B cell (primary cell): ENCODE measurements at places on chromosomes 16 and 17.

GRCh38 chr16:30051518-30051917, 14.0 kb upstream of the ALDOA start:
- DNase-seq: no peak

- no peak for DNase-seq
Observed at GRCh38 chr17:54348234-54348633, 525.5 kb downstream of the KIF2B start.

DNA sequence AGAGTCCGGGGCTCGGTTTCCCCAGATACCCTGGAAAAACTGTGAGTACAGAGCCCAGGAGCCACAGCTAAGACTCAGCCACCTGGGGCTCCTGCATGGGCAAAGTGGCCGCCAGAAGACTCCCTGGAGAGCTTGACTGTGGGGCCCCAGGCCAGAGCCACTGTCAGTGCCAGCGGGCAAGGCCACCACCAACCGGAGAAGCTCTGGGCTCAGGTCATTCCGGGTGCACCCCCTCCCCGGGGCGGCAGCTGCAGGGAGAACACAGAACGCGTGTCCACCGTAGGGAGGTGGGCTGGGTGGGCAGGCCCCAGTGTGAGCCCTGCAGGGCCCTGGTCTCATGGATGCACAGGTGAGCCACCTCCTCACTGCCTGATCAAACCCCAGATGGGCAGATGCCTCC, 22.3 kb upstream of the RBFOX3 start:
- DNase-seq: no peak

DNA sequence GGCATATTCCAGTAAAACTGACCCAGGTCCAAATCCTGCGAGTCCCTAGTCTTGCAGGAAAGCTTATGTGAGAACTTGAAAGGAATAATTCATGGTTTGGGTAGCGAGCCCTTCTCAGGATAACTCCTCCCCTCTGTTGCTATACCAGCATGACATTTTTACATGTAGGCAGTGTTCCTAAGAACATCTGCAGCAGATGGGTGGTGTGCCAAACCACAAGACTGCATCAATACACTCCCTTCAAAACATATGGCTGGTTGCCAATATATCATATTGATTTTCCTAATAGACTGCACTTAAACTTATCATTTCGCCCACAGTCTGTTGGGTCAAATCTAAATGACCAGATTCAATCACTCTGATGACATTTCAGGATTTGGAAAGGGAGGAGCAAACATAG, 19.9 kb downstream of the PSME3IP1 start:
- no peak for DNase-seq

DNA sequence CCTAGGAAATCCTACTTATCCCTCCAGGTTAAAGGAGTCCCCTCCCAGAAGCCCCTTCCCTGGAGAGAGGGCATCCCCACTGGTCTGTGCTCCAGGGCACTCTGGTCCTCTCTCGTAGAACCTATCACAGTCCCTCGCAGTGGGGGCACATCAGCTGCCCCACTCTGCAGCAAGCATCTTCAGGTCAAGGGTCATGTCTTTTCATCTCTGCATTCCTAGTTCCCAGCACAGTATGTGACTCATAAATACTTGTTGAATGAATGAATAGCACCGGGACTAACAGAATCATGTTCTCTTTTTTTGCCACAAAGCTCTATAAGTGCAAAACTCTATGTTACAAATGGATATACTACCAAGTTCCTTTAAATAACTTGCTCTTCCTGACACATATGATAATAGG, 36.0 kb downstream of the RNF157 start:
- DNase-seq: no peak

DNA sequence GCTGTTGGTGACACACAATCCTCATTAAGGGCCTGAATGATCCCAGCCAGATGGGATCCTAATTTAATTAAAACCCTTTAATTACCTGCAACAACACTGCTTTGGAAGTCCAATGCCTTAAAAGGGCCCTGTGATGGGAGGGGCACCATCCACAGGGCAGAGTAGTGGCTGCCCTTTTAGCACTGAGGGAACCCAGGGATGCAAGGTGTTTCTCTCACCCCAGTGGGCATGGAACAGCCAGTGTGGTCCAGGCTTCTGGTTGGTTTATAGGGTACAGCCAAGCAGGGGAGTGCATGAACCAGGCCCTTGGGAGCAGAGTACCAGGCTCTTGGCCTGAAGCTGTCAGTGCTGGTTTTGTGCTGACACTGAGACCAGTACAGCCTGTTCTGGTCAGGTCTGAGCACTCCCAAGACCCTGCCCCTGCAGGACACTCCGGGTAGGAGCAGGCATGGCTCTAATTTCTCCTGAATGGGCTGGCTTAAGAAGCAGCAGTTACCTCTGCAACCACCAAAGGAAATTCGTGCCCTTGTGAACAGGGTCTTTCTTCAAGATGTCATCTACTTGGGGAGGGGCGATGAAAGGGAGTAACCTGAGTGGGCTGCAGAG, 9.9 kb downstream of the NXPH3 start:
- DNase-seq: no peak

- DNase-seq: no peak
Observed at GRCh38 chr17:2211661-2212399, 91.8 kb downstream of the SMG6 start.

GRCh38 chr16:15510992-15511391, 76.6 kb downstream of the BMERB1 start:
- DNase-seq: no peak

DNA sequence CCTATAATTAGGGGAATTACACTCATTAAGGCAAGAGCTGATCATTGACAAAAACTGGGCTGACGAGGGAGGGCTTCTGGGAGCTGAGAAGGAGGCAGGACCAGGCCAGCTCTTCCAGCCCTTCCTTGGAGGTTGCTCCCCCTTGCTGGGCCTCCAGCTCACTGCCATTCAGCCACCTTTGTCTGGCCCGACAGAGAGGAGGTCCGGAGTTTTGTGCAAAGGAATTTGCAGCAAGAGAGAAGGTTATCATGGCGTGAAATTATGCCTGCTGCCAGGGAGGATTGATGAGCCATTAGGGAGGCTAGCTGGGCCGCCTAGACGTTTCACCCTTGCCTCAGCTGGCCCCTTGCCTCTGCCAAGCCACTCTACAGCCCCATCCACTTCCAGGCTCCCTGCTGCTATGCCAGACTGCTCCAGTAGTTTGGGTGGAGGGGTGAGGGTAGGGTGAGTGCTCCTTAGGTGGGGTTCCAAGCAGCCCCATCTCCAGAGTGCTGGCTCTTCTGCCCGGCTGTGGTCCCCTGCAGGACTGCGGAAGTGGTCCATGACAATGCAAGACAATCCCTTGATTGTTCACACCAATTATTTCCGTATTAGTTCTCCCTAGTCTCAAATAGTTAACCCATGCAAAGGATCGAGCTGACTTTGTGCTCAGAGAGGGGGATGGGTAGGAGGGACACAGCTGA, 17.1 kb upstream of the PHF12 start:
- no peak for DNase-seq

- DNase-seq: no peak
Observed at GRCh38 chr16:85657267-85657650, 31.5 kb downstream of the GINS2 start.

DNA sequence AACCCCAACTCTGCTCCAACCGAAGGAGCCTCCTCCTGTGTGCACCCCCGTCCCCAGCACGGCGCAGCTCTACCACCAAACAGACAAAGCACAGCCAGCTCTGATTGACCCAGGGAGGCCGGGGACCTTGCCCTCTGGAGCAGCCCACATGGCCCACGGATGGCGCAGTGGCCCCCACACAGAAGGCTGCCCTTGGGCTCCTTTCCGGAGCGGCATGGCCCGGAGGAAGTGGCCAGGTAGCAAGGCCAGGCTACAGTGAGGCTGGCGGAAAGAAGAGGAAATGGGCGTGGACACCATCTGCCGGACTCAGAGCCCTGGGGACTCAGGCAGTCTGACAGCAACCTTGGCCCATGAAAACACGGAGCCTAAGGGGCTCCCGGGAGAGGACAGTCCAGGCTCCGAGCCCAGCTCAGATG, 19.9 kb upstream of the ZC3H18 start:
- peak; percentile 59 for DNase-seq

GRCh38 chr16:54585998-54586340, 299.4 kb upstream of the IRX3 start:
- no peak for DNase-seq

GRCh38 chr16:14564323-14564722, 65.7 kb downstream of the PARN start:
- DNase-seq: no peak

DNA sequence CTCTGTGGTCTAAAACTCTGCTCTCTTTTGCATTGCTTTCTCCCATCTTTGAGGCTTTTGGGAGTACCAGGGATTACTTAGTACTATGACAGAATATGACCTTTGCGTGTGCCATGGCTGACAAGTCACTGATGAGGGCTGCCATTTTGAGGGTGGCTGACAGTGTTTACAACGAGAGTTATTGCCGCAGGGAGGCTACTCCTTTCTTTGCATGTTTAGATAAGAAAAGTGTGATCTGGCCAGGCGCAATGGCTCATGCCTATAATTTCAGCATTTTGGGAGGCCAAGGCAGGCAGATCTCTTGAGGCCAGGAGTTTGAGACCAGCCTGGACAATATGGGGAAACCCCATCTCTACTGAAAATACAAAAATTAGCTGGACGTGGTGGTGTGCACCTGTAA, 77.5 kb downstream of the GSG1L start:
- no peak for DNase-seq

DNA sequence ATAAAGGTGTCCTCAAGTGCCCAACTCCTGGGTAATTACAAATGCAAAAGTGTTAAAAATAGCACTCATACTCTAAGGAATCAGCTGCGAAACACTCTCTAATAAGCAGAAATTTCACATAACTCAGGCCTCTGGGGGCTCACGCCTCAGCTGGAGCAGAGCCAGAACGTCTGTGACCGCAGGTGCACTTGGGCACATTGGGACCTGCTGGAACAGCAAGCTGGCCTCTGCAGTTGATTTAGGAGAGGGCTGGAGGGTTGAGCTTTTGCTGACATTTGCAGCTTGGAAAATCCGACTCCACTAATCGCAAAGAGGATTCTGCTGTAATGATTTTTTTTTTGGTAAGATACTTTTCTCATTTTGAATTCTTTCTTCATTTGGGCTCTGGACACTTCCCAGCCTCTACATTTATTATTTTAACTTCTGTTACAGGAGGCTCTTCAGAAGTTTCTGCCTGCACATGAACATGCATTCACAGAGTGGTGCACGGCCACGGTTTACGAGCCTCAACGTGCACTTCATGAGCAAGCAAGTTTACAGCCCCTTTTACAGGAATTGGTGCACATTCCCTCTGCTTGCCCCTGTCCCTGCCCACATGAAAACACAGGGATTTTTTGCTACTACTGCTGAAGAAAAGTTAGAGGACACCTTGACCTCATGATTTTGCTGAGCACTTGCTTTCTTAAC, 4.1 kb upstream of the SNTB2 start:
- no peak for DNase-seq

- no peak for DNase-seq
Observed at GRCh38 chr17:44333371-44333770, 8.7 kb upstream of the SLC25A39 start.

GRCh38 chr16:1485847-1486496, 2.8 kb downstream of the PTX4 start:
- no peak for DNase-seq

GRCh38 chr16:21727344-21727743, 63.6 kb downstream of the OTOA start:
- DNase-seq: no peak

DNA sequence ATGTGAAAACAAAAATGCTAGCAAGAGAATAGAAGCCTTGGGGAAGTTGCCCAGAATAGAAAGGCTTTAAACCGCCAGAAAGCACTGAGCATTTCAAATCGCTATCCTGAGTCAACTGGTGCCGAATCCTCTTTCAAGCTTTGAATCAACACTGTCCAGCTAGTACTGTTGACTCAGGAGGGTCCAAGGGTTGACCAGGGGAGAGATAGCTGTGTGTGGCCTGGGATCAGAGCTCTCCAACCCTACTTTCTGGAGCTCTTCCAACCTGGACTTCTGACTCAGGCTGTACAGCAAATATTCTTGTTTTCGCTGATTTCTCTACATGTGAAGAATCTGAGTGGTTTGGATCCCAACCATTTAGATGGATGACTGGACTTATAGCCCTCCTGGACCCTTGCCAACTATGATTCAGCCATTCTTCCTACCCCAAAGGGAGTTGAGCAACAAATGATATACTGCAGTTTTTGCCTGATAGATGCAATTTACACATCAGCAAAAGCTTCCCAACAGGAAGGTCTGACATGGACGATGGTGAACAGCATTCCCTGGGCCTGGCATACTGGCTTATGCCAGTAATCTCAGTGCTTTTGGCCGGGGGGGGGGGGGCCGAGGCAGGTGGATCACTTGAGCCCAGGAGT, 154.0 kb upstream of the SDK2 start:
- DNase-seq: no peak

- no peak for DNase-seq
Observed at GRCh38 chr17:8914554-8914953, 47.1 kb upstream of the PIK3R6 start.

GRCh38 chr16:84765616-84766580, 53.9 kb upstream of the CRISPLD2 start:
- DNase-seq: no peak

DNA sequence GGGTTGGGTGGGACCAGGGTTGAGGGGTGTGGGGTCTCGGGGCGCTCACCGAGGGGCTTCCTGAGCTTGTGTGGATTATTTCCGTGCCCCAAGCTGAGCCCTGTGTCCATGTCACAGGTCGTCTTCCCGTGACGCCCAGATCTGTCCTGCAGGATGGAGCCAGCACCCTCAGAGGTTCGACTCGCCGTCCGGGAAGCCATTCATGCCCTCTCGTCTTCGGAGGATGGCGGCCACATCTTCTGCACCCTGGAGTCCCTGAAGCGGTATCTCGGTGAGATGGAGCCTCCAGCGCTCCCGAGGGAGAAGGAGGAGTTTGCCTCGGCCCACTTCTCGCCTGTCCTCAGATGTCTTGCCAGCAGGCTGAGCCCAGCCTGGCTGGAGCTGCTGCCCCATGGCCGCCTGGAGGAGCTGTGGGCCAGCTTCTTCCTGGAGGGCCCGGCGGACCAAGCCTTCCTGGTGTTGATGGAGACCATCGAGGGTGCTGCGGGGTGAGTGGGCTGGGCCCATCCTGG, 1.0 kb downstream of the TELO2 start:
- no peak for DNase-seq

- no peak for DNase-seq
Observed at GRCh38 chr16:54475019-54475601, 188.5 kb upstream of the IRX3 start.

DNA sequence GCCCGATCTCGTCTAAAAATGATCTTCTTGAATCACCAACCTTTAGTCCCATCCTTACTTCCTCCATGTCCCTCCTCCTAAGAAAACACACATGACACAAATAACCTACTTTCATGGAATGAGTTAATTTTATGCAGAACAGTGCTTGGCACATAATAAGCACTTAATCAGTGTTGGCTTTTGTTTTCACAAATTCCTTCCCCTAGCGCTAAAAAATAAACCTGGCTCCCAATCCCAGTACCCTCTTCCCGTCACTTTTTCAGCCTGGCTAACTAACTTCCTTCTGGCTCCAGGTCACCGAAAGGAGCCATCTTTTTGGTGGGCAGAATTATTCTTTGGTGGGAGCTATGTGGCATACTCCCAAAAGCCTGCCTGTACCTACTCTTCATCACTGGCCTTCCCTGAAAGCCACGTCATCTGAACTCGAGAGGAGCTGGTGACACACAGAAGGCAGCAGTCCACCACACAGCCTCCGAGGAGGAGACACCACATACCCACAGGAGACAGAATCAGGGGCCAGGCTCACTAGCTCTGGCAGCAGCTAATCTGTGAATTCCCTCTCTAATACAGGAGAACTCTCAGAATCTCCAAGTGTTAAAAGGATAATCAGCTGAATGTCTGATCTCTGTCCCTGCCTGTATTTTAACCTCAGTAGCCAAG, 114.5 kb downstream of the SMG6 start:
- DNase-seq: no peak

- no peak for DNase-seq
Observed at GRCh38 chr16:11836650-11837244, 14.6 kb downstream of the RSL1D1 start.

GRCh38 chr16:21262779-21263639, 15.1 kb downstream of the CRYM start:
- DNase-seq: no peak
